Activated T-cell treated with anti-CD3 and anti-CD28 coated beads for 48 hours (primary cell): ENCODE measurements at places on chromosomes 12 and 14.

DNA sequence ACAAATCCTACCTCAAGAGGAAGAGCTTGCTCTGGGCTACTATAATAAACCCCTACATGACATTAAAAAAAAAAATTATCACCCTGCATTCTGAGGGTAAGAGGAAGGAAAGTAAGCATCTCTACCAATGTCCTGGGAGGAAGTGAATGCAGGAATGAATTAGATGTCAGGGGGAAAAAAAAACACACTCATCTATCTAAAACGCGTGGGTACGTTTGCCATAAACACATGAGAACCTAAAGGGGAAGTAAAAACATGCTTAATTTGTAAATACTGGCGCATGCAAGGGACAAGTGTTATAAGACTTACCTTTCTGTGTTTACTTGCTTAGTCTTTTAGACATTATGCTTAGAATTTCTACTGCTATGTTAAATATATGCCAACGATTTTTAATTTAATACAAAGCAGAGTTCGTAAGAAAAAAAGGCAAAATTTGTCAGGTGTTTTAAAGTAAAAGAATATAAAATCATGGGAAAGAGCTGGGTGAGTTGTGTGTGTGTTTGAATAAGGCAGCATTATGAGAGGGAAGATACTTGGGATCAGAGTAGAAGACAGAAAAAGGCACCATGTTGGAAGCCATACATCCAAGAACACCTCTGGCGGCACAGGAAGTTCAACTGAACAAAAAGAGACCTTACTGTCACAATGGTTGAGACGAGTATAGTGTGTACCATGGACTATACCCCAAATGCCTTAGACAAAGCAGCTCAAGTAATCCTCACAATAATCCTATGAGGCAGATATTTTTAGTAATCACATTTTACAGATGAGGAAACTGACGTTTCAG is 1.5 kb downstream of the TMED8 start:
- DNase-seq, result no peak

DNA sequence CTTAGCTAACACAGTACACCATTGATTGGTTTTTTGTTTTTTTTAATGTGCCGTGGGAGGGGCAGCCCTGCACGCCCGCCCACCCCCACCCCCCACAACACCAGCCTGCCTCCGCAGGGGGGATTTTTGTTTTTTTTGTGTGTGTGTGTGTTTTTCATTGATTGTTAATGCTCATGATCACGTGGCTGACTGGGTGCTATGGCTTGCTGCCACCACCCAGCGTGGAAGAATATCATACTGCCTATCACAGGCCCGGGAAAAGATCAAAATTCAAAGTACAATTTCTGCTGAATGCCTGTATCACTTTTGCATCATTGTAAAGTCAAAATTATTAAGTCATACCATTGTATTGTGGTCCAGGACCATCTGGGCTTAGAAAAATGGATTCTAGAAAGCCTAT is 8.3 kb downstream of the RESF1 start:
- no peak for DNase-seq

DNA sequence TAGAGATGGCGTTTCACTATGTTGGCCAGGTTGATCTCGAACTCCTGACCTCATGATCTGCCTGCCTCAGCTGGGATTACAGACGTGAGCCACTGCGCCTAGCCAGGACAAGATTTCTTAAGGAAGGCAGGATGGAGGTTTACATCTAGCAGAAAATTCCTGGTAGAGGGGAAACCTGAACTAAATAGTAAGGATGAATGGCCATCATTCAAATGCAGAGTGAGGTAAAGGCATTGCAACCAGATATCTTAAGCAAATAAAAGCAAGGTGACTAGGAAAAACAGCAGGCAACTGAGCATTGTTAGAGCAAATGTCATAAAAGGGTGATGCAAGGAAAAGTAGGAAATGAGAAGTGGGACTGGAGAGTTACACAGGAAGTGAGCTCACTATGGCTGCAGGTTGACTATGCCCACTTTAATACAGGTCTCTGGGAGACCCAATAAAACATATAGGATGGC is 133.0 kb downstream of the SOX5 start:
- no peak for DNase-seq

- DNase-seq, result no peak
These were observed 338.6 kb downstream of the CEP128 start for GRCh38 chr14:80602946-80603345.

DNA sequence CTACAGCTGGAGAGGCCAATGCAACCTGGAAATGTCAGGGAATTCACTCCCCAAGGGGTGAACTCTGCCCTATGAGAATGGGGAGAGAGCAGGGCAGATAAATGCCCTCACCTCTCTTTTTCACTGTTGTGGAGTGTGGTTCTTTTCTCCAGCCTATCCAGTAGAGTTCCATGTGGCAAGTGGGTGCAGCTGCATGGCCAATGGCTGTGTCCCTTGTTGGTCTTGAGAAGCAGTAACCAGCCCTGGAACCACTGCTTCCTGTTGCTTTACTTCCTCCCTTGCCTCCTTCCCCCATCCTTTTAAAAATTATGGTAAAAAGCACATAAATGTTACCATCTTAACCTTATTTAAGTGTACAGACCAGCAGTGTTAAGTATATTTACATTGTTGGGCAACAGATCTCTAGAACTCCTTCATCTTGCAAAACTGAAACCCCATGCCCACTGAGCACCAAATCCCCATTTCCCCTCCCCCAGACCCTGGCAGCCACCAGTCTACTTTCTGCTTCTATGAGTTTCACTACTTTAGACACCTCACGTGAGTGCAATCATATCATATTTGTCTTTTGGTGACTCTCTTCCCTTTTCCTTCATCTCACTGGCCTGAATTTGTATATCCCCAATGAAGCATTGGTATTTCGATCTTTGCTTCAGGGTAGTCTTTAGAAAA is 77.0 kb upstream of the GRIP1 start:
- no peak for DNase-seq

DNA sequence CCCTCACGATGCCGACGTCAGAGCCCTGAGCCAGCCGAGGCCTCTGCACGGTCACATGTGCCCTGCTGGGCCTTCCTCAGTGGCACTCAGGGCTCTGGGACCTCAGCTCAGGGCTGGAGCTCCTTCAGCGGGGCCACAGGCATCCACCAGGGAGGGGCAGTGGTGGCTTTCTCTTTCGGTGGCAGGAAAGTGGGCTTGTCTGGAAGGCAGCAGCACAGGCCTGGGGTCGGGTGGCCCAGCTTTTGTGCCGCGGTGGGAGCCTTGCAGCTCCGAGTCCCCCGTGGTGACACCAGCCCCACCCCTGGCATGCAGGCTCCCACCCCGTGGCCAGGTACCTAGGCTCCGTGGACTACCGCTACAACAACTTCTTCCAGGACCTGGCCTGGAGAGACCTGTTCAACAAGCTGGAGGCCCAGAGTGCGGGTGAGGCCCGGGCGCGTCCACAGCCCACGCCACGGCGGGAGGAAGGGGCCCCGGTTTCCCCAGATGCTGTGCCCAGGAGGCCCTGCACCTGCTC is 14.2 kb upstream of the TEX22 start:
- no peak for DNase-seq

GRCh38 chr14:104966981-104967385 is 11.2 kb downstream of the AHNAK2 start:
- no peak for DNase-seq

- no peak for DNase-seq
These were observed 20.2 kb downstream of the UBE3B start for GRCh38 chr12:109497675-109498074.

DNA sequence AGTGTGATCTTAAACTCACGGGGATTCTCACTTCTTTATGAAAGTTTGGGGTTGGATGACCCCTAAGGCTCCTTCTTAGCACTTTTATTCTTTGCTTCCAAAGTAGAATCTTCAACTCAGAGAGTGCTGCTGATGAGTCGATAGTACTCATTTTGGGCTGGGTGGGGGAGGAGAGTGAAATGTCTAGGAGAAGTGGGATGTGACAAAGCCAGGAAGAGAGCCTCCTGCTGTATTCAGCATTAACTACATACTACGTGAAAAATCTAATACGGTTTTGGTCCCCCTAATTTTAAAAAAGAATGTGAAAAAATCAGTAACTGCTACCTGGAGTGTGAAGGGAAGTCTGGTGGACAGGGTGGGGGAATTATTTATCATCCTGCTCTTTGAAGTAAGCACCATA is 148.3 kb downstream of the SAMD4A start:
- no peak for DNase-seq

- no peak for DNase-seq
These were observed 106.3 kb downstream of the LRIG3 start for GRCh38 chr12:58814036-58814435.

GRCh38 chr12:1984759-1985158 is 19.5 kb downstream of the DCP1B start:
- no peak for DNase-seq

GRCh38 chr12:80847575-80847974 is 90.2 kb downstream of the LIN7A start:
- DNase-seq, result no peak

DNA sequence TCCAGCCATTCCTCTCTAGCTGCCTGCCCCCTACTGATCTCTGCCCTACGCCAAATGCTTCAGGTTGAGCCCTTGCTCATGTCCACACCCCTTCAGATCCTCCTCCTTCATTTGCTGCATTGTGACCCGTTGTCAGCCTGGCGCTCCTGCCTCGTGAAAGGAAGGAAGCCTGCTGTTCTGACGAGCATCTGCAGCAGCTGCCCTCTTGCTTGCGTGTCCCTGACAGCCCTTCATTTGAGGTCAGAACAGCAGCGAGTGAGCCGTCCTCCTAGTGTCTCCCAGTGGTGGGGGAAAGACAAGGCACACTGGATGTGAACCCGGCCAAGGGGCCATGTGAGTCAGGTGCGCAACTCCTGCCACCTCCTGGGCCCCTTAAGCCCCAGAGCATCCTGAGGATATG is 3.0 kb upstream of the PIANP start:
- no peak for DNase-seq

- DNase-seq, result no peak
These were observed at the start of gene SSPN for GRCh38 chr12:26195250-26195640. TSS of gene SSPN (plus strand) at chr12:26195573. CDS start at chr12:26195673, 100 bp downstream.

DNA sequence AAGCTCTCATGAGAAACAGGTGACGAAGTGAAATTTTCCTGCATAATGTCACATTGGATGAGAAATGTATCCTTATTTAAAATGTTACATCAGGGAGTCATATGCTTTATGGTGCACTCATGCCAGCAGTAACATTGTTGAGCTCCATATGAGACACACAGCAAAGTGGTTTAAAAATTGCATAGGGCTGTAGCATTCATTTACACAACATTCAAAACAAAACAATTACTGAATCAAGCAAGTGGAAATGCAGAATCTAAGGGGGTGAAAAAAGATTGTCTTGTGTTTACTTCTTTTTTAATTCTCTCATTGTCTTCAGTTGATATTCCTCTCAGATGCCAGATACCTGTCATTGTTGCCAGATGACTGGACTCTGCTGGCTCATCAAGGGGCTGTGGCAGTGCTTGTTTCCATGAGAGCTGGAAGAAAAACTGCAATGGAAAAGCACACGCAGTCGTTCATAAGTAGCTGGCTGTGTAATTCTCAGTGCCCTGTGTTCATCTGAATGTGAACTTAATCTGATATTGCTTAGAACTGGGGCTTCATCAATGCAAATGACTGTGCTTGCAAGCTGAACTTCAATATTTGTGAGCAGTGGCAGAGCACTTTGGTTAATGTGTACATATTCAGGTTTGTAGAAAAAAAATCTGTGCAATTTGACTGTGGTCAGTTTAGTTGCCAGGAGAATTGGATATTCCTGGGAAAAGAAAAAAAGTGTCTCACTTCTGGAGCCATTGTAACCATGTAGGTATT is 305.6 kb downstream of the RAD51B start:
- no peak for DNase-seq

DNA sequence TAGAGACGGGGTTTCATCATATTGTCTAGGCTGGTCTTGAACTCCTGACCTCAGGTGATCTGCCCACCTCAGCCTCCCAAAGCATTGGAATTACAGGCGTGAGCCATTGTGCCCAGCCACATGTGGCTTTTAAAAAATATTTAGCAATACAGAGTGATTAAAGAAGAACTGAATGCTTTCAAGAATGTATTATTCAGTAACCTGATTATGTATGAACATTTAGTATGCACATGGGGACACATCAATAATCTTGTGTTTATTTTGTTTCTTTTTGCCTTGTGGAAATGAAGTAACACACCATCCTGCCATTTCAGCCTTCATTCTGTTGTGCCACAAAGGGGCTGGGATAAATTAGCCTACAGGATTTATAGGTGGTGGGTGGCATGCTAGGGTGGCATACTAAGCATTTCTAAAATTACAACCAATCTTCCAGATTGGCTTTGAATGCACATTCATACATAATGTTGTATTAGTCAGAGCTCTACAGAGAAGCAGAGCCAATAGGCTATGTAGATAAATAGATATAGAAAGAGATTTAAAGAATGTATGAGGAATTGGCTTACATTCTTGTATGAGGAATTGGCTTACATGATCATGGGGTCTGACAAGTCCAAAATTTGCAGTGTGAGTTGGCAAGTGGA is 25.5 kb upstream of the TXNRD1 start:
- no peak for DNase-seq

DNA sequence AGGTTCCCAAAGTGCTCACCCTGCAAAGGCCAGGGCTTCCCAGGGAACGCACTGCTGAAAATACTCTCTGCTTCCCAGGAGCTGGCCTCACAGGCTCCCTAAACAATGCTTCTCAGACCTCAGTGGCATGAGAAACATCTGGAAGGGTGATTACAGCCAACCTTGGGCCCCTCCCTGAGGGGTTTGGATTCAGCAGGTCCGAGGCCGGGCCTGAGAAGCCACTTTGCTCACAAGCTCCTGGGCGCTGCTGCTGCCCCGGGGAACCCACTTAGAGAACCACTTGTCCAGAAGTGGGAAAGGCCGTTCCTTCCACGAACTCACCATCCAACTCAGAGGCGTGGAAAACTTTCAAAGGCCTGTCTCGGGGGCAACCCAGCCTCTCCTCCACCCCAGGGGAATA is 130.5 kb downstream of the PIWIL1 start:
- DNase-seq, result no peak

GRCh38 chr12:42208574-42208973 is 29.5 kb downstream of the YAF2 start:
- DNase-seq, result no peak

DNA sequence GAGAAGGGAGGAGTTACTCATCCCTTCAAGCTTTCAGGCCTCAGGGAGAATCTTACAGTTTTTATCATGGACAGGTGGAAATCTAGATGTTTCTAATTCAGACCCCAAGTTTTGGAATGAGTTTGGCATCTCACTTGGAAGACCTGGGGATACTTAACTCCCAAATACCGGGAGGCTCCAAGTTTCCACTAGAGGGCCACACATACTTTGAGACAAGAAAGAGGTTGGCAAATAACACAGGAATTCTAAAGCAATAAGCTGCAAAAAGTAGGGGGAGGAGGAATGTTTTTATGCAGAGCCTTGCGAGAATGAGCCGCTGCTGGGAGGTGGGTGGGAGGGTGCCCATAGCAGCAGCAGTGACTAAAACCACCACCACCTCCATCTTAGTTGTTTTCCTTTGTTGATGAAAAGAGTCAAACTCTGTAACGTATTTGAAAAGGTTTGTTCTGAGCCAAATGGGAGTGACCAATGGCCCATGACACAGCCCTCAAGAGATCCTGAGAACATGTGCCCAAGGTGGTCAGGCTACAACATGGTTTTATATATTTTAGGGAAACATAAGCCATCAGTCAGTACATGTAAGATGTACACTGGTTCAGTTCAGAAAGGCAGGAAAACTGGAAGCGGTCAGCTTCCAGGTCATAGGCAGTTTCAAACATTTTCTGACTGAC is 34.2 kb upstream of the RNASE1 start:
- no peak for DNase-seq
